AG08396 (cell line): ENCODE measurements at places on chromosomes 7 and 10.

DNA sequence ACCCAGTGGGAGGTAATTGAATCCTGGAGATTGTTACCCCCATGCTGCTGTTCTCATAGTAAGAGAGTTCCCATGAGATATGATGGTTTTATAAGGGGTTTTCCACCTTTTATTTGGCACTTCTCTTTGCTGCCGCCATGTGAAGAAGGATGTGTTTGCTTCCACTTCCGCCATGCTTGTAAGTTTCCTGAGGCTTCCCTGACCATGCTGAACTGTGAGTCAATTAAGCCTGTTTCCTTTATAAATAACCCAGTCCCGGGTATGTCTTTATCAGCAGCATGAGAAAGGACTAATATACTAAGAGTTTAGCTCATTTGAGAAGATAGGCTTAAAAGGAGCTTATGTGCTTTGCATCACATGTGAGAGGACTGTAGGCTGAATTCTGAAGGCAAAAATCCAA is 29.3 kb downstream of the TMEM248 start:
- no peak for DNase-seq

DNA sequence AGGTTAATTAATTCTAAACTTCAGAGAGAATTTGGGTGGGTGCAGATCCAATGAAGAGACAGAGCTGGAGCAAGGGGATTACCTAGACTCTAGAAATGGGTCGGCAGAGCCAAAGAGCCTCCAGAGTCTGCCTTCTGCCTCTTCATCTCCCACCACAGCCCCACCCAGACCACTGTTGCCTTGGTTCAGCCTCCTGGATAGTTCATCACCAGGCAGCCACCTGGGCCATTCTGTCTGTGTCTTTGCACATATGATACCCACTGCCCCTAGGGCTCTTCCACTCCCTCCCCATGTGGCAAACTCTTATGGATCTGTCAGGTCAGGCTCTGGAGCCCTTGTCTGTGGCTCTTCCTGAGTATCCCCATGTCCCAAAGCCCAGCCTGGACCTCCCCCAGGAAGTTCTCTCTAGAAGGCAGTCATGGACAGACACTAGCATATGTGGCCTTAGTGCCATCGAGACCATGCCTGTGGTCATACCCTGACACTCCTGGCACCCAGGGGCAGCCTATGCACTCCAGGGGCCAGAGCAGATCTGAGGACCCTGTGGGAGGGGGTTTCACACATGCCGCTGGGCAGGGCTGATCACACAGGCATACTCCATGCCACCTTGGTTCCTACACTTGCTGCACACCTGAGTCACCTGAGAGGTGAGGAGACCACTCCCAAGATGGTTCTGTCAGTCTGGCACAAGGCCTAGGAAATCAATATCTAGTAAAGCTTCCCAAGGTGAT is 41.6 kb downstream of the FRMPD2 start:
- no peak for DNase-seq

- DNase-seq, result peak; percentile 81
These were observed 3.7 kb downstream of the ABHD11 start for GRCh38 chr7:73734619-73735527.

- no peak for DNase-seq
These were observed 91.7 kb downstream of the SLC16A9 start for GRCh38 chr10:59617996-59618395.
